ENCODE measurements at places on chromosomes 5 and 9. TPM values are rescaled to one million over a fixed set of nuclear protein-coding genes. Genes with fewer than 3 reads are reported as not detected.
A peak's percentile ranks its signal among the peaks of the same experiment; 100 is the strongest.

- no peak for DNase-seq
These were observed 2.8 kb upstream of the ECM2 start for GRCh38 chr9:92538541-92538940.

DNA sequence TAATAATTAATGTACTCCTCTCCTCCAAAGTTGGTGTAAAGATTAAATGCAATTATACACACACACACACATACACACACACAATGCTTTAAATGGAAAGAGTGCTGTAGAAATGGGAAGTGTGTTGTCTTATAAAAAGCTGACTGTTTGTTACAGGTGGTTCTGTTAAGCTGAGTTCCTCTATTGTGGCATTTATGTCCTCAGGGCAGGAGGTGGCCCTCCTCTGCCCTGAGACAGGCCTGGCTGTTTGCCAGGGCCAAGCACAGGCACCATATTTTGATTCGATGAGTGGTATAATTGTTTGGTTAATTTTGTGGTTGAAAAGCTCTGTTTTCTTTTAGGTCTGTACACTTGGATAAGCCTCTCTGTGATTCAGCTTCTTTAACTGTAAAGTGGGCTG lies 573.9 kb downstream of the KIF4B start:
- DNase-seq, result no peak

GRCh38 chr5:83553000-83553486 lies 81.5 kb downstream of the VCAN start:
- DNase-seq, result peak; percentile 48

SPATA31A3 gene
- not detected for total RNA-seq

FRMD3 gene
- total RNA-seq, result 2.6 TPM

GRCh38 chr9:134855231-134855899 lies 25.2 kb upstream of the FCN2 start:
- DNase-seq, result no peak

- DNase-seq, result no peak
These were observed 33.1 kb upstream of the HTR4 start for GRCh38 chr5:148687427-148687826.

DNA sequence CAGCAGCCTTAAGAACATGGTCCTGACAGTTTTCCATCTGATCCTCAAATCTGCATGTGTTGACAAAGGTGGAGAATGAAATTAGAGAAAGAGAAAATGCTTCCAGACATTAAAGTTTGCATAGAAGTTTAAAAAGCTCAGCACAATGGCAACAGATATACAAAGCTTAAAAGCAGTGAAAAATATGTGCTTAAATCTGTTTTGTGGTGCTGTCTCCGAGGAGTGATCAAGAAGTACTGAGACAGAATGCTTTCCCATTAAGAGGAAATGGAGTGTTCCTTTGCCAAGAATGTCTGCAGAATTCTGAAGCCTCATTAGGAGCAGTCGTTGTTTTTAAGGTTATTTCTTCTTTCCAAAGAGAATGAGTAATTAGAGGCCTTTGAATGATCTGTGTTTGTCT lies 131.4 kb downstream of the MCTP1 start:
- DNase-seq, result no peak

DNA sequence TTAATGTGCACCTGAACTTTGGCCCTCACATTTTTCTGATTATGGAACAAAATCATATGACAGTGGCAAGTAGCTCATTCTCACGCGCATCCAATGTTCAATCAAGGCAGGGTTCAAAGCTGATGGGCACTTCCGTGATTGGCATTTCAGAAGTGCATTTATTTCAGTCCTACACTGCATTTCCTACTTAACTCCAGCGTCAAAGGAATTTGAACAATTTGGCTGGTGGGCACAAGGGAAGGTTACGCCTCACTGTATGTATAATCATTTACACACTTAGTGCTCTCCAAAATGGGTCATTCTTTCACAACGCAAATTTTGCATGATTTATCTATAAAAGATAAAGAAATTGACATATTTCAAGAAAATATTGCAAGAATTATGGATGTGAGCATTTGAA lies 167.9 kb upstream of the VLDLR start:
- DNase-seq, result no peak

- no peak for DNase-seq
These were observed 976.1 kb upstream of the NUDT12 start for GRCh38 chr5:104538734-104539133.

GRCh38 chr5:124060413-124061067 lies 548.6 kb downstream of the CSNK1G3 start:
- DNase-seq, result no peak

ZNF366 gene
- 20.5 TPM for total RNA-seq

DNA sequence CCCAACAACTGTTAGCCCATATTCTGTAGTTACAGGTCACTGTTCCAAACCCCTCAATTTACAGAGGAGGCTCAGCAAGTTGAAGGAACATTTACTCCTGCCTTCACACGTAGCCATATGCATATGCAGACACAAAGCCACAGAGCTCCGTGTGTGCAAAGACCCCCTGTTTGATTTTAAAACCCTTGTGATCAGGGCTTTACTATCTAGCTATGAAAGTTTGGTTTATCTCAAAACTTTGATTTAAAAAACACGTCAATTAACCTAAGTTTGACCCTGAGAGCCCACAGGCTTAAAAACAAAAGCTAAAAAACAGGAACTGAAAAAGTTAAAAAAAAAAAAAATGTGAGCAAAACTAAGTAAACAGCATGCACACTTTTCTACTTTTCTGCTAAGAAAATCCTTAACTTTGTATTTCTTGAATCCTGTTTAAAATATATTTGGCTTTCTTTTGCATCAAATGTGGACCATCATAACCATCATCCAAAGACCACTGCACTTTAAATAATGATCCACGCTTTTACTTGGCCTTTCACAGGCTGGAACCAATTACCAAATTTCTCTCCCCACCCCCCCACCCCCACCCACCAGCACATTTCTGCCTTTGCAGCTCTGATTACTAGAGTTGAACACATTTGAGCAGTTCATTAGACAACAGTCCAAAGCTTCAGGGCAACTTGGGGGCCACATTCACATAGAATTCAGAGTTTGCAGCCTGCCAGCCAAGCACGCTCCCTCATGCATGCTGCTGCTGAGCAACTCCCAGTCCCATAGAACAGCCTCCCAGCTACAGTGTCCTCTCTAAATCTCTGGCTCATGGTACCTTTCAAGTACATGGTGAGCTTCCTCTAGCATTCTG lies 128.8 kb upstream of the MAP3K1 start:
- no peak for DNase-seq

- DNase-seq, result no peak
These were observed 114.9 kb upstream of the SLC25A48 start for GRCh38 chr5:135719428-135720063.

DNA sequence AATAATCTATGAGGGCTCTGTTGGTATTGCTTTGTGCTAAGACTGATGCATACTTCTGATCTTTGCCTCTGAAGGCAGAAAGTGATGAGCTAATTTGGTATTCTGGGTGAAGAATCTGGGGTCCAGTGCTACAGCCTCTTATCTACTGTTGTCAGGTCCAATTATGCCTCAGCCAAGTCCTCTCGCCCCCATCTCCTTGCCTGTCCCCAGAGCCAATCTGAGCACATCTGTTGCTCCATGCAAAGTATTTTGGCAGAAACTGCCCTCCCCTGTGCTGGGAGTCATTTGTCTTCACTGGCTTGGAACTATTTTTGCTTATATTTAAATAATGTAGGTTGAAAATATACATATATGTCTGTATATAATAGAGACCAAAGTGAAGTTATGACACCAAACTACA lies 23.4 kb downstream of the LSM11 start:
- no peak for DNase-seq

UNC13B gene
- total RNA-seq, result 15.4 TPM

DNA sequence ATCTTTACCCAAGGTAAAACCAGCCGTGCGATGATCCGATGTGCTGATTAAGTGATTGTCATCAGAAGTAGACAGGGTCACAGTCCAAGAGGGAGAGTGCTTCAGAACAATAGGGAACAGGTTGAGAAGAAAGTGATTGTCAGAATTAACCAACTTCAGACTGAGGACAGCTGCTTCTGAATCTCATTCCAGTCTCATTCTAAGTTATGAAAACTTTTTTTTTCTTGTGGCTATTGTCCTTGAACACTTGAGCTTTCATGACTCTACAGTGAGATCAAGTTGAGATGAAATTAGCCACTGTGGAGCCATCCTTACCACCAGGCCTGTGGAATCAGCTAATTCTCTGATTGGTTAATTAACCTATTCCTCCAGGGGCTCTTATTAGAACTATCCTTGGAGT lies 159.9 kb upstream of the WWC1 start:
- DNase-seq, result no peak

SWI5 gene
- 86.1 TPM for total RNA-seq

TMEM252 gene
- total RNA-seq, result not detected

FYB1 gene
- total RNA-seq, result 1.8 TPM

- no peak for DNase-seq
These were observed 261.1 kb downstream of the MED10 start for GRCh38 chr5:6117212-6117611.

PCDHB10 gene
- 3.2 TPM for total RNA-seq

DNA sequence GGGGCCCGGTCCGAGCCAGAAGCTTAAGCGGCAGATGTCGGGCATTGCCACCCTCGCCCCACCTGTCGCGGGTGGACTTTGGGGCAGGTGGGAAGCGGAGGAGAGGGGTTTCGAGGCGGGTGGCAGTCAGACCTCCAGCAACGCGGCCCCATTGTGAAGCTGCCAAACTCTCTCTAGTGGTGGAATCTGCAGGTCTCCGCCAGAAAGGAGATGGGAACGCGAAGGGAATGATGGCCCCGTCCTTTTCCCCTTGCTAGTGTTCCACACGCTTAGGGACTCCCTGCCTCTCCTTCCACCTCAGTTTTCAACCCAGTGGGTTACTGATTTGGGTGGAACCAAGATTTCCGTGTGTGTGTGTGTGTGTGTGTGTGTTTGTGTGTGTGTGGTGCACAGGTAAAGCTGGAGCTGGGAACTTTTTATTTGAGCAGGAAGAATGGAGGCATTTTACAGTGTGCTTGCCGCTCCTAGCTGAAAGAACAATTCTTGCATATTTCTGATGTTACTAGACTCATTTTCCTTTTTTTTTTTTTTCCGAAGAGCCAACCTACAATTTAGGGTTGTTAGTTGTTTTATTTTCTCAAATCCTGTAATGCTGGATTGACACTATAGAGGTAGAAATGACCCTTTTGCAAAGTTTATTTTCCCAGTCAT lies 1.3 kb downstream of the MACIR start:
- no peak for DNase-seq

GRCh38 chr9:113626735-113627495 lies 163.4 kb downstream of the RGS3 start:
- DNase-seq, result peak; percentile 77

GRCh38 chr5:172492097-172492840 lies 37.9 kb upstream of the SH3PXD2B start:
- DNase-seq, result no peak

DNA sequence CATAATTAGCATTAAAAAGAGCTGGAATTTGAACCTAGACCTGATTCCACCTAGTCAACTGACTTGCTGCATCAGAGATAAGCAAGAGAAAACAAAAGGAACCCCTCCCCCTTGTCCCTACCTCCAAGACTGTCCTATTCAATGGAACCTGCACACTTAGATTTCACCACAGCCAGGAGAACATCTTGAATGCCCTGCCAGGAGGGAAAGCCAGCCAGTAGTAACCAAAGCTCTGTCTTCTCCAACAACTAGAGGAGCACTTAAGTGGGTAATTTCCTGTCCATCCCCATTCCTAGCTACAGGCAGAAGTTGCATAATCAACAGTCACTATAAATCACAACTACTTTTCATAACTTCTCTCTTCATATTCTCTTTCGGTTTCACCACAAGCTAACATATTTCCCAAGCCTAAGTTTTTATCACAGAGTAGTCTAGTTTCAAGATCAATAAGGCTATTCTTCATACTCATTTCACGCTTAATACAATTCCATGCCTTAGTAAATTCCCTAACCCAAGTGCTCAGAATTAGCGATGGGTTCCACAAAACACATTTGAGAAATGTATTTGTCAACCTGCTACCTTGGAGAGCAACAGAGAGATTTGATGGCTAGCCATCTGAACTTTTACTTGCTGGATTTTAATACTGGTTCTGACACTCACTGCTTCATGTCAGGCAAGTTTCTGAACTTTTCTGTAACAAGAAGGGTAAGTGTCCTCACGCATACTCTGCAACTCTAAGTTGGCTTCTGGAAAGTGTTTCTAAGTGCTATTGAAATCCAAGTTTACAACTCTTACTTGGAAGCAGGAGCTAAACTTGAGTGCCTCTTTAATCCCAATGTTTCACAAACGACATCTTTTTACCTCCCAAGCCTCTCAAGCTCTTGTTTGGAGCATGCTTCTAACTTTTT lies 2.0 kb downstream of the DENND1A start:
- no peak for DNase-seq

AK1 gene
- 21.6 TPM for total RNA-seq

TAS2R1 gene
- not detected for total RNA-seq

GRCh38 chr9:99391937-99392594 lies 170.0 kb downstream of the SEC61B start:
- DNase-seq, result no peak

HAVCR1 gene
- total RNA-seq, result not detected

NSMF gene
- total RNA-seq, result 40.7 TPM

DNA sequence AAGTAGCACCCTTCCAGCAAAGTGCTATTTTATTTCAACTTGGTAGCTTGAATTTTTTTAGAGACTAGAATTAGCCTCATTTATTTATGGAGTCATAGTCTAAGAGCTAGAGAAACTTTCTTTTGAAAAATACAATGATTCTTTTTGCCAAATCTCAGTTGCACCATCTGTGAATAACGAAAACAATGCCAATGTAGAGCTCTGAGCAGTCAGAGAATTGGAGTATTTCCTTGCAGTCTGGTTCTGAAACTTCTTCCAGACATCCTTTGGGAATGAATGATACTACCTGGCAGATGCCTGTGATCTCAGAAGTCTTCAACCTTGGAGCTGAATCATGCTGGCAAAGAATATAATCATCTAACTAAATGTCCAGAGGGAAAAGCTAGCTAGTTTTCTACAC lies 511.5 kb upstream of the CYLC2 start:
- DNase-seq, result no peak

FBXL7 gene
- 26.6 TPM for total RNA-seq

DNA sequence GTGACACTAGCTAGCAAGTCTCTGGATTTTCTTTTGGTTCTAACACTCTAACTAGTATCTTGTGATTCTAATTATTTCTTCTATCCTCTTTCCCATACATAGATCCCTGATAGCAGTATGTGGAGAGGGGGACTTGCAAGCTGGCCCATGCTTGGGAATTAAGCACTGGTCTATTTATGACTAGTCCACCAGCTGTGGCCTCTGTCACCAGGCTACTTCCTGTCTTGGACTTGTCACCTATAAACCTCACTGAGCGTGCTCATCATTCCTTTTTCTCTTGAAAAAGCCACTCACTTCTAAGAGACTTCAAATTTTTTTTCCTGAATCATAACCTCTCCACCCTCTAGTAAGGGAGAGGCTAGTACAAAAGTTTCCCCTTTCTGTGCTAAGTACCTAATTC lies 32.3 kb upstream of the MAMDC2 start:
- no peak for DNase-seq

DNA sequence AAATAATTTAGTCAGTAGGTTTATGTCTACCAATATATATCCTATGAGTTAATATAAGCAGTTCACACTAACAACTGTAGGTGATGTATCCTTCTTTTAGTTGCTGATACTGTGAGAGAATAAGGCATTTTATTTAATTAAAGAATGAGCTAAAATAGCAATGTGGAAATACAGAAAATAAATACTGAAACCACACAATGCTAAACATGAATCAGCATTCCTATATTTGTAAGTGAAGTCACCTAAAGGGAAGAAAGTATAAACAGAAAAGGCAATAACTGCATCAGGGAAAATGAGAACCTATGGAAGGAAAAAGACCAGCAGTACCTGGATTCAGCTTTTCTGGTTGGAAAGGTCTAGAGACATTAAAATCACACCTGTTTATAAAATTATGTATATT lies 336.0 kb downstream of the PDE4D start:
- no peak for DNase-seq

All from uterus (tissue), 4 donors.